Thoracic aorta endothelial cell (primary cell): ENCODE measurements at places on chromosomes 12 and 14. TPM values are rescaled to one million over a fixed set of nuclear protein-coding genes. Genes with fewer than 3 reads are reported as not detected.

ZNF891 gene
- total RNA-seq, result 1.5 and 2.0 TPM in 2 replicates

ANKRD33 gene
- 0.27 and 0.86 TPM in 2 replicates for total RNA-seq

RIPK3 gene
- 2.1 and 5.8 TPM in 2 replicates for total RNA-seq

OAS2 gene
- total RNA-seq, result 9.8 and 10.3 TPM in 2 replicates

ANO4 gene
- total RNA-seq, result 0.13 TPM in 1 of 2 replicates, not detected in the other
